Stimulated activated CD8-positive, alpha-beta memory T cell treated with anti-CD3 and anti-CD28 coated beads, Interleukin-4, amount 100 ng/mL, for 1 hour (primary cell): ENCODE measurements at places on chromosomes 2 and 18.

DNA sequence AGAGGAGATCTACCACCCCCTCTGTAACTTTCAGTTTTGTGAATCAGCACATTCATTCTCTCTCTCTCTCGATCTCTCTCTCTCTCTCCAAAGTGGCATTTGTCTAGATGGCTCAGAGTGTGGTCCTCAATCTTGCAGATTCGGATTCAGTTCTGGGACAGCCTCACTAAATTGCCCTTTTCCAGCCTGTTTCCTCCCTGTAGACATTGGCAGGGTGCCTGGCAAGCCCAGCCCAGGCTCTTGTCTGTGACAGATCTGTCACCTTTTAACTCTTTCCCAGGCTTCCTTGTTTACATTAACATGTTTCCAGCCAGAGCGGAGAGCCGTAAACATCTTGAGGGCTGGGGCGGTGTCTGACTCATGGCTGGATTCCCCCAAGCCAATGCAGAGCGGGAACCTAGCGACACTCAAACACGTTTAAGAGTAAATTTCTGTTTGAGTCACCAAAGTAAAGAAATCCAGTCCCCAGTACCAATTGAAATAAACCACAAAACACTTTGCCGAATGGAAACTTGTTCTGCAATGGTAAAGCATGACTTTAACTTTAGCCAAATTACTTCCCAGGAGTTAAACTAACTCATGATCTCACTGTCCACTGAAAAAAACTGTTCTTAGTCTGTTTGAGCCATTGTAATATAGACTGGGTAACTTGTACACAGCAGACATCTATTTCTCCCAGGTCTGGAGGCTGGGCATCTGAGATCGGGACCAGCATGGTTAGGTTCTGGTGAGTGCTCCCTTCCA is 6.6 kb upstream of the CYP27C1 start:
- DNase-seq, result no peak

- no peak for DNase-seq
Measured at GRCh38 chr2:146540271-146540932, 1304.4 kb upstream of the ACVR2A start.

DNA sequence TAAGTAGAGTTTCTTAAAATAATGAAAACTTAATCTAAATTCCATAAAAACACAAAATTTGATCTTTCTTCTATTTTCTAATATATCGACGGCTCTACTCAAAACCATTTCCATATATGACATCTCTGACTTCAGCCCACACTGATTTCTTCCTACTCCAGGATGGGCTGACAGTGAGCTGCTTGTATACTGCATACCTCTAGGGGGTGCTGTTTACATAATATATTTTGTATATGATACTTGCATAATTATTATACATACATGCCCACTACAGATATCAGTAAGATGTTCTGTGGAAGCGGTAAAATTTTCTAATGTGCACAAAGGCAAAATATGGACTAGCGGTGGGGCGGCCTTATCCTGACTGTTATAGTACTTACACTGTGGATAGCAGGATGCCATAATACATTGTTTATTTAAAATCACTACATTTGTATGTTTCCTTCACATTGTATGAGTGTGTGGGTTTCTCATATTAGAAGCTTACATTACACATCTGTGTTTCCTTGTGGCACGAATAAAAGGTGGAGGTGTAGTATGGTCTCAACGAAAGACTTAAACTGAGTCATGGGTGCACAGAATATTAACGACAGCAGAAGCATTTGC is 66.1 kb upstream of the NXPH2 start:
- no peak for DNase-seq

- DNase-seq, result no peak
Measured at GRCh38 chr18:51135364-51135763, 62.1 kb downstream of the MEX3C start.

DNA sequence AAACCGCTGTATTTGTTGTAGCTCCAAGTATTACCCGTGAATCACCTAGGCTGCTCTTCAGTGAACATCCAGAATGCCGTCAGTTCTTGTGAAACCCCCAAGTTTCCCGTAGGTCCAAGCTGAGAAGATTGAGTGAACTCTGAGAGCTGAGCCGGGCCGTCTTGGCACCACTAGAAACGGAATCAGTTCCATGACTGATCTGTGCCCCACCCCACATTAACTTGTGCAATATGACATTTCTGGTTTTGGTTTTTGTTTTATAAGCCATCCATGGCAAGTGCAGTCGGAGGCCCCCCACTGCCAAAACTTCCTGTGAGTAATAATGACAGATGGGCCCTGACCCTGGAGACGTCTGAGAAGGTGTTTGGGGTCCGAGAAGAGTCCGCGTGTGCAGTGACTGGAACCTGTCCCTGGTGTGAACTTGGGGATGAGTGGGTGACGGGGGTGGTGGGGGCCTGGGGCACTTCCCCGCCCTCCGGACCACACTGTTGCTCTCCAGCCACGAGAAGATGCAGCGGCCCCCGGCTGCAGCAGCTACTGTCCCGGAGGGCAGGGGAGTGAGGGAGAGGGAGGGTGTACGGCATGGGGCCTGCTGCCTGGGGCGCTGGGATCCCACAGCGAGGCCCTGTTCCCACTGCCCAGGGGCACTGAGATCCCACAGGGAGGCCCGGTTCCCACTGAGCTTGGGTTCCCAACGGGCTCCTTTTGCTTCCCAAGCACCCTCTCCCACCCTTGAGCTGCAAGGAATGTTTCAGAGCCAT is 26.5 kb downstream of the NFATC1 start:
- no peak for DNase-seq

GRCh38 chr2:2033691-2034090 is 289.4 kb upstream of the PXDN start:
- DNase-seq, result no peak

DNA sequence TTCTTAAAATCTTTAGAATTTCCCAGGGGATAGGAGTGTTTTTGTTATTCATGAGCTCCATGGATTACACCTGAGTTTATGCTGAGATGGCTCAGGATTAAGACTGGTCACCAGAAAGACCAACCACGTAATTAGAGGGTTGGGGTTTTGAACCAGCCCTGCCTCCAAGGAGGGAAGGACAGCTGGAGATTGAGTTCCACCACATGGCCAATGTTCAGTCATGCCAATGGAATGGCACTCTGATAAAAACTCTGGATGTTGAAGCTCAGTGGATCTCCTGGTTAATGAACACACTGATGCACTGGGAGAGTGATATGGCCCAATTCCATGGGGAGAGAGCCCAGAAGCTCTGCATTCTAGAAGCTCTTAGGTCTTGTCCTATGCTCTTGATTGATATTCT is 38.7 kb upstream of the PTPN4 start:
- no peak for DNase-seq

GRCh38 chr18:48994044-48994651 is 43.4 kb upstream of the SMAD7 start:
- no peak for DNase-seq
